ENCODE measurements at places on chromosomes 5 and 9.

DNA sequence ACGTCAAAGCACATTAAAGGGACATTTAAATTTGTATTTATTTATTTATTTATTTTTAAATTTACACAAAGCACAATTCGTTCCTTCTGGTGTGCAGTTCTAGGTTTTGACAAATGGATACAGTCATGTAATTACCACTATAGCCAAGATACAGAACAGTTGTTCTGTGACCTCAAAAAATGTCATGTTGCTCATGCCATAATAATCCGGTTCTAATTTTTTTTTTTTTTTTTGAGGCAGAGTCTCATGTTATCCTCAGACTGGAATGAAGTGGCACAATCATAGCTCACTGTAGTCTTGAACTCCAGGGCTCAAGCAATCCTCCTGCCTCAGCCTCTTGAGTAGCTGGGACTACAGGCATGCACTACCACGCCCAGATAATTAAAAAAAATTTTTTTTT, 7.8 kb downstream of the IGFBPL1 start:
- no peak for DNase-seq

DNA sequence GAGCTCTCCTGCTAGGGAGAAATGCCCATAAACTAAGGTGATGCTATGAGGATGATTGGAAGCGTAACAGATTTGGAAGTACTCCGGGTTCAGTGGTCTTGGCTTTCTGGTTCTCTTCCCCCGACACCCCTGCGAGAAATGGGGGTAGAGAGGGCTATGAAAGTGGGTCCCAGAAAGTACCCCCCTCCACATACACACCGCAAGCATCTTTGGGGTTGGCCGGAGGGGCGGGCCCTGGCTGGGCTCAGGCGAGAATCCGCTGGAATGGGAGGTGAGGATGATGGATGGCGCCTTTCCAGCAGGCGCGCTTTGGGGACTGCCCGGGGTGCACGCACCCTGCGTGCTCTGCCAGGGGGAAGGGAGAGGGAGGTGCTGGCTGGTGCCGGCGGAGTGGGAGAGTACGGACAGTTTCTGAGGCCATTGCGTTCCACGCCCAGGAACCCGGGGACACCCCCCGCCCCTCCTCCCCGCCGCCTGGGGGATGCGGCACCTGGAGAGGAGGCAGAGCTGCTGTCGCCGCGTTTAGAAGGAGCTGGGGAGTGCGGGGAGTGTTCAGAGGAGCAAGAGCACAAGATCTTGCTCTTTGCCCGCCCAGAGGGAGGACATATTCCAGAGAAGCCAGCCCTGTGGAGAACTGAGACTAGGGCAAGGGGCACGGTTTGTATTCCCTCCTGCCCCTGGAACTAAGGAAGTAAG, 1.9 kb downstream of the PCSK5 start:
- DNase-seq = peak; percentile 56

- no peak for DNase-seq
Observed at GRCh38 chr9:10774051-10774450, 161.2 kb upstream of the PTPRD start.

DNA sequence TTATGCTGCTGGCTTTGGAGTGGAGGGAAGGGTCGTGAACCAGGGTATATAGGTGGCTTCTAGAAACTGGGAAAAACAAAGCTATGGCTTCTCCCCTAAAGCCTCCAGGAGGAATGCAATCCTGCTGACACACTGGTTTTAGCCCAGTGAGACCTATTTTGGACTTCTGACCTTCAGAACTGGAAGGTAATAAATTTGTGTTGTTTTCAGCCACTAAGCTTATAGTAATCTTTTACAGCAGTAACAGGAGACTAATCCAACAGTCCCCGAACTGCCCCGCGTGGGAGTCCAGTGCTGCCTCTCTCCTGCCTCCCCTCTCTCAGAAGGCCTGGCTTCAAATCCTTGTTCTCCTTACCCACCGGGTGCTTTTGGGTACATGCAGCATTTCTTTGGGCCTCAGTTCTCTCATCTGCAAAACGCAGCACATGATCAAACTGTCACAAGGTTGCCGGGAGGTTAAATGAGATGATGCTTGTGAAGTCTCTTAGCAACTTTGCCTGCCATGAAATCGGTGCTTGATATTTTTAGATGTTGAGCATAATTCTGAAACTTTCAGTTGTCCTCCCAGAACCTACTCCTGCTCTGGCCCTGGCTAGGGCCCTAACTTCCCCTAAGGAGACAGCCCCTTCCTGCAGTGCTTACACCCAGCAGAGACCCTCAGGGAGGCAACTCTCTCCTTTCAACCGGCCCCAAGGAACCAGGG, 127.3 kb upstream of the BOD1 start:
- no peak for DNase-seq

DNA sequence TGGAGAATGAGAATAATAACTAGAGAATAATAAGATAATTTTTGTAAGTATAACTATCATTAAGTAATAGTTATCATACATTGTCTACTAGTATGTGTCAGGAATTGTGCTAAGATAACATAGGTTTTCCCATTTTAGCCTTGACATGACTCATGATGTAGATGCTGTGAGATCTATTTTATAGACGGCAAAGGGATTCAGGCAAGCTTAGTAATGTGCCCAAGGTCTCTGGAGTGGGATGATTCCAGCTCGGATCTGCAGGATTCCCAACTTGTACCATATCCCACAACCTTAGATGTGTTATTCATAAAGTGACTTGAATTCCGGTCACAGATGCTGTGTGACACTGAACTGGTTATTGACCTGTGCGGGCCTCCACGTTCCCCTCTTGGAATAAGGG, 51.5 kb downstream of the IL31RA start:
- DNase-seq = no peak

DNA sequence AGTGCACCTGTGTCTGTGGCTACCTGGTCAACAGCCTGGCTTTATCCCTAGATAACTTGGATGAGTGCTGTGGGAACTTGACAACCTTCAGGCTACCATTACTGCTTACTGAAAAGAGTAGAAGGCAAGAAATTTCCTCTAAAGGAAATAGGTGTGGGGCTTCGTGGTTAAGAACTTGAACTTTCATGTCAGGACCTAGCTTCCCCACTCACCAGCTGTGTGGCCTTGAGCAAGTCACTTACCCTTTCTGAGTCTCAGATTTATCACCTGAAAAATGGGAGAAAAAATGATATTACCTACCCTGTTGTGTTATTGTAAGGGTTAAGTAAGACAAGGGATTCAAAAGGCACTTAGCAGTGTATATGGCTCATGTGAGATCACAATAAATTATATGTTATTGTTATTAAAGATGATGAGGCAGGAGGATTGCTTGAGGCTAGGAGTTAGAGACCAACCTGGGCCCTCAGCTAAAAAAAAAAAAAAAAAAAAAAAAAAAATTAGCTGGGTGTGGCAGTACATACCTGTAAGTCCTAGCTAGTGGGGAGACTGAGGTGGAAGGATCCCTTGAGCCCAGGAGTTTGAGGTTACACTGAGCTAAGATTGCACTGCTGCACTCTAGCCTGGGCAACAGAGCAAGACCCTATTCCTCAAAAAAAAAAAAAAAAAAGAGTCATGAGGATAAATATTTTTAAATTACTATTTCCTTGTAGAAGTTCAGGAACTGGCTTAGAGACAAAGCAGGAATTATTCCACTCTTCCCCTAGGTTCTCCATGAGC, 97.0 kb upstream of the SPRY4 start:
- no peak for DNase-seq

GRCh38 chr5:176658817-176659511, 11.7 kb downstream of the TSPAN17 start:
- DNase-seq = no peak

DNA sequence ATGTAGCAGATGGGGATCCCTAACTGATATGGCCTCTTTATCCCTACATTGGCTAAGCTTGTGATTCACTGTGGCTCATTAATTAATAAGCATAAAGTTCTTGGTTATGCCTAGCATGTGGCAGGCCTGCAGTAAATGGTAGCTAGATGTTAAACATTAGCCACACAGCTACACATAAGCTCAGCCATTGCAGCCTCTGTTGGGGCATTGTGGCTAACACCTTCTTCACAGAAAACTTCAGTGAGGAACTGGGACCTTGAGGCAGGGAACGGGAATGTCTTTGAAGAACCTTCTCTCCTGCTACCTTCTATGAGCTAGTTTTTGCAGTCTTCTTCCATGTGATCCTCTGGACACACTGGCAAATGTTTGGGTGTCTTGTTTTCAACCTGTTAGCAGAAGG, 338.2 kb downstream of the NTRK2 start:
- DNase-seq = no peak

- no peak for DNase-seq
Observed at GRCh38 chr5:173850659-173851058, 37.5 kb upstream of the CPEB4 start.

GRCh38 chr5:13809921-13810320, 134.6 kb downstream of the DNAH5 start:
- DNase-seq = no peak

DNA sequence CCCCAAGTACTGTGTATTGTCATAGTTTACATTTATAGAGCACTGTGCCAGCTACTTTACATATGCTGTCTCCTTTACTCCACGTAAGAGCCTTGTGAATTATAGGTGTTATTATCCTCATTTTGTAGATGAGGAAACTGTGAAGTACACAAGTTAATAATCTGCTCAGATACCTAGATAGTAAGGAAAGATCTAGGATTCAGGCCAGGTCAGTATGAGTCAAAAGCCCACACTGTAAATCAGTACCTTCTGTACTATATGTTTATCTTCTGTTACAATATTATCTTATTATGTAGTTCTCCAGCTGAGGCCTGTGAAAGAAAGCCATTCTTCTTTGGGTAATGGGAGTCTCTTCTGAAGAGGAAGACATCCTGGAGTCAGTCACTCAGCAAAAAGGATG, 72.4 kb upstream of the TLX3 start:
- DNase-seq = no peak

DNA sequence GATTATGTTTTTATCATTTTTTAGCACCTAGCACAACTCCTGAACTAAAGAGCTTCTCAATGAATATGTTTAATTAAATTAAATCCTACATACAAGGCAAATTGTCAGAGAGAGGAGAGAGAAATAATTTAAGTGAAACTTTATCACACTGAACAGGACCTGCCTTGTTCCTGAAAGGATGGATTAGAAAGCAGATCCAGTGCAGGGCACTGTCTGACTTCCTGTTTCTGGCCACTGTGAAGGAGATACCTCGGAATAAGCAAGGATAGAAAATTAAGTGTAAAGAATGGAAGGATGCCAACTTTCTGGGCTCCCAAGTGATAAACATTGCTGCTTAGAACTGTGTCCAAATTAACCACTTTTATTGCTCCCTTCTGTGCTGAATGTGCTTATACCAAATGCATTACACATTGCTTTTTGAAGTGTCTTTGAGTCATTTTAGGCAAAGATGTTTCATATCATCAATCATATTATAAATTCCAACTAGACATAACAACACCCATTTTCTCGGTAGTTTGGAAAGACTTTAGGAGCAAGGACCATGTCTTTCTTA, 89.1 kb upstream of the SPDL1 start:
- DNase-seq = no peak

GRCh38 chr5:72126796-72127195, 19.5 kb downstream of the MAP1B start:
- DNase-seq = no peak

DNA sequence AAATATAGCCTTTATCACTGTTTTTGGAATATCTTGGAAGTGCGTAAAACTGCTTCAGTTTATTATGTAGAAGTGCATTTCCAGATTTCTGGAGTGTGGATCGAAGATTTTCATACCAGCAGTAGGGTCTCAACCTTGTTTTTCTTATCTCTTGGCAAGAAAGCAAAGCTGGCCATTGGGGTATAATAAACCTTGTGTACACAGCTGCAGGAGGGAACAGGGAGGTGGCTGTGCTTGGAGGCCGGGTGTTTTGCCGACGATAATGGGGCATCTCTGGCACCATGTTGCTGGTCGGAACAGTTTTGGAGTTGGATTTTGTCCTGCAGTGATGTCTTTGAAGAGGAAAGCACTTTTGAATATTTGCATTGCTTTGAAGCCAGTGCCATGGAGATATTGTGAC, 308.8 kb upstream of the DMRT1 start:
- no peak for DNase-seq

DNA sequence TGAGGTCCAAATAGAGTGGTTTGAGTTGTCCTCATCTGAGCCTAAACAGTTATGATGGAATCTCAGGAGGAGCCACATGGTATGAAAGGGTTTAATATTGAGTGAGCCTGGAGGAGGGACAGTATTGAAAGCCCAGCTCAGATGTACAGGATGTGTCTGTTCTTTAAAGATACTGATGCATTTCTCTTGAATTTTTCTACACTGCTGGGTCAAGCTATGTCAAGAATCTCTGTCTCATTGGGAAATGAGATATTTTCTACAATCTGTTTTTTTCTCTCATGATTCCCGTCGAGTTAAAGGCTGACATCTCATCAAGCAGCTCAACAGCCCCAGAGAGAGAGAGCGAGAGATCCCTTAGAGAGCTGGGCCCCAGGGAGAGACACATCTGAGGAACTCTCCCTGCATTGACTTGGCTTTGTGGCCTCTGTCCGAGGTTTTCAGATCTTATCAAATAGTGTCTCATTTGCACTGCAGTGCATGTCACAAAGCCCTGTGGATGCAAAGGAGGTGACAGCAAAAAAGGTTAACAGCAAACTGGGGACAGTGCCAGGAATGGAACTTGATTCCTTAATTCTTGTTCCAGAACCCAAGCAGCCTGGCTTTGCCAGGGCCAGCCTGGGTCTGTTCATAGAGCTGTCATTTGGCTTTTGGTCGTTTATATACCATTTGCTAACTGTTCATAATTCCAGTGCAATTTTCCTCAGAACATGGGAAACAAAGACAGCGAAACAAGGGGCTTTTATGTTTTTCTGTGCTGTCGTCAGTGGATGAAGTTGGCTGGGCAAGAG, 19.0 kb upstream of the ACTBL2 start:
- DNase-seq = no peak

DNA sequence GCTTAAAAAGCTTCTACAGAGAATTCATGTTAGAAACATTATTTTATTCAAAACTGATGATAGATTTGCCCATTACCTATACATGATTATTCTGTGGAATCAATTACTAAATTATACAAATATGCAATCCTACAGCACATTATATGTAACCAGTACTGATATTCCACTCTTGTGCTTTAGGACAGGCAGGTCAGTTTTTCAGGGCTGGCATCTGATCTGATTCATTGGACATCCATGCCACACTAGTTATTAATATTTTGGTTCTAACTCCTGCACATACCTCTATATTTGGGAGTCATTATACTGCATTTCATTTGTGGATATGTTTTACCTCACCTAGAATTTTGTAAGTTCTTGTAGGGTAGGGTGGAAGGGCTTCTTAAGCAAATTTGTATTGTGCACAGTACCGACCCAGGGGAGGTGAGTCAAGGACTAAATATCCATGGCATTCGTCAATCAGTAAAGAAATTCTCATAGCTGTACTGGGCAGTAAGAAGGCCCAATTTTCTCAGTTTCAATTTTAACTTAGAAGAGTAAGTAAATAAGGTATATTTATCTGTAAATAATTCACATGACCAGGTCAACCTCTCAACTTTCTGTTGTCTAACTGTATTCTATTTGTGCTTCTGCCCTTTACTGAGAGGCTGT, 33.5 kb downstream of the ELOVL7 start:
- DNase-seq = no peak

- DNase-seq = no peak
Observed at GRCh38 chr5:32239385-32239784, 65.3 kb upstream of the GOLPH3 start.

DNA sequence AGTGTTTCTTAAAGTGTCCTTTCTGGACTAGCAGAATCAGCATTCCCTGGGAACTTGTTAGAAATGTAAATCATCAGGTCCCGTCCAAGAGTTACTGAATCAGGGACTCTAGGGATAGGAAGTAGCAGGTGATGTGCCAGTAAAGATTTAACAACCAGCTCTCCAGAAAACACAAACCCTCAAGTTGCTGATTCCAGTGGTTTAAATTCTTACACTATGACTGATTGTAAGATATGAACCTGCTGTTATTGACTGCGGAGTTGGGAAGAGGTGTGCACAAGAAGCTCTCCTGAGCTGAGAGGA, 39.1 kb upstream of the BASP1 start:
- no peak for DNase-seq

- no peak for DNase-seq
Observed at GRCh38 chr5:175032741-175033151, 308.4 kb downstream of the MSX2 start.

All from activated T-cell treated with anti-CD3 and anti-CD28 coated beads, Interleukin-2, amount 50 U/mL, for 24 hours (primary cell).